ENCODE measurements at places on chromosomes 13 and 19.

DNA sequence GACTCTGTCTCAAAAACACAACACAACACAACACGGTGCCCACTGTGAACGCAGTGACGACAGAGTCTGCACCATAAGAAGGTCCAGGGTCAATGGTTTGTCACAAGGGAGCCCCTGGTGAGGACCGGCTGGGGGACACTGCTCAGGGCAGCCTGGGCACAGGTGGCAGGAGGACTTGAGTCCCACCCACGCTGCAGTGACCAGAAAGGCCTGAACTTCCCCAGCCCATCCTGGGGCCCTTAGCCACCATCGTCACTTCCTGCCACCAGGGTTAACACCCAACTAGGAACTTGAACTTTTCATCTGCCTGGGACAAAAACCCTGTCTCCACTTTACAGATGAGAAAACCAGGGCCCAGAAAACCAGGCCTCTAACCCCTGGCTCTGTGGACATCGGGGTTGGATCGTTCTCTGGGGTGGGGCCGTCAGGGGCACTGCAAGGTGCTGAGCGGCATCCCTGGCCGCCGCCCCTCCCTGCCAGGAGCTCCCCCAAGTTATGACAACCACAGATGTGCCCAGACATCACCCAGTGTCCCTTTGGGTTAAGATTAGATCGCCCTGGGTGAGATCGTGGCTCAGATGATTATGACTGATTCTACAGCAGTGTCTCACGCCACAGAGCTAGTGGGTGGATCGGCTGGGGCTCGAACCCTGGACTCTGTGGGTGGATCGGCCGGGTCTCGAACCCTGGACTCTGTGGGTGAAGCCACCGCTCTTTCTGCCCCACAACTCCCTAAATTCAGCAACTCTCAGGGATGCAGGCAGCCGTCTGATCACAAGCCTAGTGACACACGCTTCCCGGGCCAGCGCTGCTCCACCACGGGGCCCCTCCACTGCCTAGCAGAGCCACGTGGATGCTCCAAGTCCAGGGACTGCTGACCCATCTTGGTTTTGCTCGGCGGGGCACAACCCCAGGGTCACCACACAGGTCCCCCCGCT is 14.0 kb downstream of the MOB3A start:
- no peak for DNase-seq

GRCh38 chr13:86673931-86674431 is 874.8 kb upstream of the SLITRK6 start:
- DNase-seq = no peak

- DNase-seq = no peak
These were observed 22.3 kb downstream of the EPS15L1 start for GRCh38 chr19:16449330-16449961.

- no peak for DNase-seq
These were observed 24.3 kb downstream of the GNG7 start for GRCh38 chr19:2678044-2678671.

- no peak for DNase-seq
These were observed 25.5 kb upstream of the MCF2L start for GRCh38 chr13:112943309-112944125.

GRCh38 chr13:113545455-113545930 is 39.1 kb upstream of the TFDP1 start:
- no peak for DNase-seq

GRCh38 chr19:40489882-40490230 is 23.1 kb downstream of the SPTBN4 start:
- DNase-seq = no peak

DNA sequence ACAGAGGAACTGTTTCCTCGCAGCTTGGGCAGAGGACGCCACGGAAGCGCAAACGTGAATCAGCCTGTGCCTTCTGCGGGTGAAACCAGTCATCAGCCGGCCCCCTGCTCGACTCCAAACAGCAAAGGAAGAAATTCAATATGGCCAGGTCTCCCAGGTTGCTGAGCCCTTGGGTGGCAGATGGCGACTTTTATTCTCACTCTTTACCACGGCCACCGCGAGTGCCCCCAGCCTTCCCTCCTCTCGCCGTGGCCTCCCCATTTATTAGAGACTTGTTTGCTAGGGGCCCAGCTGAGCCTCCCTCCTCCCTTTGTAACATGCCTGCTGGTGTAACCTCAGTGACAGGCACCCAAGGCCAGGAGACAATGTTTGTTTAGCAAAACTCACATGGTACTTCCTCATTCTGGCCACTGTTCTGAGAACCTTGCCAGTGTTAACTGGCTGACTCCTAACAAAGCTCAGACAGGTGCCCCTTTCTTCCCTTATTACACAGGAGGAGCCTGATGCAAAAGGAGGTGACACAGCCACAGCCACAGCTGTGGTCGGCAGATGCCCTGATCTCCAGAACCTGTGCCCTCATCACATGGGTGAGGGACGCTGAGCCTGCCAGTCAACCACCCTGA is 5.8 kb downstream of the RAB20 start:
- DNase-seq = no peak

- DNase-seq = no peak
These were observed 506 bp downstream of the OR7E24 start for GRCh38 chr19:9251236-9251635.

DNA sequence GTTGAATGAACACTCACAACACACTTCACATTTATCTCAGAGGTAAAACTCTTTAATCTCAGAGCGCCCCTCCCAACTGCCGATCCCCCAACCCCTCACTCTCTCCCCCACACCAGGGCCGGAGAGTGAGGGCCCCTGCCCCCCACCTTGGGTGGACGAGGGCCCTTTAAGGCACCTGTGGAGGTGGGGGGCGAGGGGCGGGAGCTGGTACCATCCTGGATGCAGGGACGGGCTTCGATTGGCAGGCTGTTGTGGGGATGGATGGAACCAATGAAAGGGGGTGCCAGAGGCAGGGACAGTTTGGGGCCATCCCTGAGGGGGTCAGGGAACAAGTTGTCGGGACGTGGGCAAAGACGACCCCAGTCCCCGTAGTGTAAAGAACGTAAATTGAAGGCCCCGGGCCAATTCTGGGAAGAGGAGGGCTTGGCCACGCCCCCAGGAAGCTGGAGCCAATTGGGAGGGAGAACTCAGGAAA is 1.7 kb upstream of the PNKP start:
- no peak for DNase-seq

DNA sequence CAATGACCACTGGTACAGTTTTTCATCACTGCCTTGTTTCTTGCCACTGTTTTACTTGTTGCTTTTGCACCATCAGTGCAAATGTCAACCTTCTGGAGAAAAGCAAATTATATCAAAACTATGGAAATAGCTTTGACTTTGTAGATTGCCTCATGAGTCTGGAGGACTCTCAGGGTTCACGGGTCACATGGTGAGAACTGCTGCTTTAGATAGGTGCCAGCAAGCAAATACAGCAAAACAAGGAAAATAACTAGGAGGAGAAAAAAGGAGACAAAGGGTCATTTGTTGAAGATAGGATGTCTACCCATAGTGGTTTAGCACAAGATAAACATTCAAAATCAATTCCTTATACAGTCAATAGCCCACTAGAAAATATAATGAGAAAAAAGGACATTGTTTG is 33.1 kb downstream of the POLR1D start:
- no peak for DNase-seq

DNA sequence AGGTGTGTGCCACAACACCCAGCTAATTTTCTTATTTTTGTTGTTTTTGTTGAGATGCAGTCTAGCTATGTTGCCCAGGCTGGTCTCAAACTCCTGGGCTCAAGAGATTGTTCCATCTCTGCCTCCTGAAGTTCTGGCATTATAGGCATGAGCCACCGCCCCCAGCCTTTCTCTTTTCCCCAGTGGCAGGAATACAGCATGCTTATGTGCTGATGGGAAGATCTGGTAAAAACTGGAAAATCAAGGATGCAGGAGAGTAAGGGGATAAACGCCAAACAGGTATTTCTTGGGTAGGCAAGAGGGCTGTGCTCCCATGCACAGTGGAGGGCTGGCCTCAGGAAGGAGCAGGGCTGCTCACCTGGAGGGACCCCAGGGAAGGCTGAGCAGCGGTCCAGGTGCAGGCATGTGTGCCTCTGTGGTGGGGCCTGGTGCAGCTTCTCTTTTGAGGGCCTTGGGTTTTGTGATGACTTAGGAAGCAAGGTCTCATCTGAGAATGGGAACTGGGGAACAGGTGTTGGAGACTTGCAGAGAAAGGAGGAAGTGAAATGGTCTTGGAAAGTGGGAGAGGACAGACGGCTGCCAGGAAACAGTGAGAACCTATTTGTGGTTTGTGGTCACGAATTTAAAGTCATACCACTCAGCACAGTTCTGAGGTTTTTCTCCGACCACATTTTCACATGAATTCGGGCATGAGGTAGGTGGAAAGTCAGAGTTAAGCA is 106.5 kb downstream of the TEX26 start:
- no peak for DNase-seq

- DNase-seq = no peak
These were observed 354.1 kb downstream of the KLF5 start for GRCh38 chr13:73412933-73413332.

GRCh38 chr13:83752141-83752540 is 130.1 kb downstream of the SLITRK1 start:
- DNase-seq = no peak
